ENCODE measurements at places on chromosomes 4 and X.

DNA sequence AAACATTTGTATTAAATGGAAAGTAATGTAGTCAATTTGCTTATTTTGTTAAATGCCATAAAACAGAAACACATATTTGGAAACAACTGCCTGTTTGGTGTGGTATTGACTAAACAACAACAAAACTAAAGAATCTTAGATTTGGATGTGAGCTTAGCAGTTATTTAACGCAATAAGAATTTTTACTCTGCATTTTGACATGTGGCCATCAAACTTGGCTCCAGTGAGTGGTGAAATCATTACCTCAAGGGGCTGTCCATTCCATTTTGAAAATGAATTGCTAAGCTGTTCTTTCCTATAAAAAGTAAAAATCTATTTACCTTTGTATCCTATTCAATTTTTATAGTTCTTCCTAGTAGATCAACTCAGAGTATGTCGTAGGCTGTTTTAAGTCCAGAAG lies 84.2 kb downstream of the DKK2 start:
- DNase-seq, result no peak

GRCh38 chrX:119502727-119503483 lies 34.7 kb downstream of the SLC25A5 start:
- DNase-seq, result no peak

DNA sequence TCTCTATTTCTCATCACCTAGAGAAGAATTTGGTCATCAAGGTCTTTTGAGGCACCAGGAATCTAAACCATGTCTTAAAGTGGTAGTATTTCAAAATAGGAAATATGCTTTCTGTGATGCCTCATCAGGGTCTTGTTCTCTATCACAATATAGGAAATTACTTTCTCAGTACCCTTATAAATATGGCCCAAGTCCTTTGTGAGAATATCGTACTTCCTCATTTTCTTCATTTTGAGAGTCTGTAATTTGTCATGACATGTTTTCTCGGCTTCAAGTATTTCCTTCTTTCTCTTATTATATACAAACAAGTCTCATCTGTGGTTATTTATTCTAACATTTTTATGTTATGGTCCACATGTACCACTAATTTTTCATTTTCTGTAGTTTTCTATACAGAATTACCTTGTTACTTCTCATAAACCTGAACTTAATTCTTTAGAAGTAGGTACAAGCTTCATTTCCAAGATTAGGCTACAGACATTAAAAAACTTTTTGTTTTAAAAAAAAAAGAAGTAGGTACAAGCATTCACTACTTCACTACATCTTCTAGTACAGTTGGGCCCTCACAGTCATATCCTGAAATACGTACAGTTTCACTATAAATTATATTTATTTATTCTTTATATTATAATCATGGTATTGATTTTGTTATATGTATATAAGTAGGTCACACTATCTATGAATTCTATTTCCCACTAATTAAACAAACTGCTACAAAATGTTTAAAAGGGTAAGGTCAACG lies 54.4 kb downstream of the KLHL13 start:
- DNase-seq, result no peak

GRCh38 chr4:72295966-72296557 lies 264.3 kb downstream of the NPFFR2 start:
- no peak for DNase-seq

DNA sequence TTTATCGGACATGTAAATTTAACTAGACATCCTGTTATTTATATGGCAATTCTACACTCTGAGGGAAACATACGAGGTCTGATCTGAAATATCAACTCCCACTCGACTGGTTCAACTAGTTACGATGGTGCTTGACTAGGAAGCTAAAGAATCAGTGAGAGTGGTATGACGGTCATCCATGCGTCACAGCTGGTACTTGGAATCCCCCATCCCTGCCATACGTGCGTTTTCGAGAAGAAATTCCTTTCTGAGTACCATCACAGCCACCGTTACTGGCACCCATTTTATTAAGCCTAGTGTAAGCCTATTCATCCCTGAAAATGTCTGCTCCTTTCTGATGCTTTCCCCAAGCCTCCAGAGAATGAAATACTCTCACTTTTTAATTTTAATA lies 695 bp upstream of the PIGA start:
- no peak for DNase-seq

GRCh38 chr4:40550948-40551462 lies 78.7 kb downstream of the RBM47 start:
- no peak for DNase-seq

DNA sequence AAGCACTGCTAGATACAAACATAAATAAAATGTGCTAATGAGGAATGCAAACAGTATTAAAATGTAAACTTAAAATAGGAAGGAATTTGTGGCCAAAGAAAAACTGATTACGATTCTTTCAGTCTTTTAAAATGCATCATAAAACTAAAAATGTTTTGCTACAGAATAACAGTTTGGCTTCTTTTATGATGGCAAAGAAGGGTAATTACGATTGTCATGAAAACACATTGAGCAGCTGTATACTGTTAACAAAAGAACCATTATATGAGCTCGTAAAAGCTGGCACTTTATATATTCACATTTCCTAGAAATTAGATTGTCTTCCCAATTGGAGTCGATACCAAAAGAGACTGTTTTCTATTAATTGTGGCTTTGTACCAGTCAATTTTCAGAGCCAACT lies 290.4 kb downstream of the NR3C2 start:
- no peak for DNase-seq

DNA sequence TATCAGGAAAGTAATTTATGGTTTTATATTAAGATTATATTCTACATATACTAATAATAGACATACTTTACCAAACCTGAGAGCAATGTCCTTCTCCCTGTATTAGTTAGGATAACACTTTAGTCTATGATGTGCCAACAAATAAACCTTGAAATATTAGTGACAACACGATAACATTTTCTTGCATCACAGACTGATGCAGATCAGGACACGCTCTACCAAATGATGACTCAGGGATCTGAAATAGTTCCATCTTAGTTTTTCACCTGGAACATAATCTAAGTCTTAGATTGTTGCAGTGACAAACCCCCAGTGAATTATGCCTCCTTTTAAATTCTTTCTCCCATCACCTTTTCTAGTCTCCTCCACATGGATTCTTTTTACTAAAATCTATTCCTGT lies 214.2 kb downstream of the CLCN4 start:
- DNase-seq, result no peak

DNA sequence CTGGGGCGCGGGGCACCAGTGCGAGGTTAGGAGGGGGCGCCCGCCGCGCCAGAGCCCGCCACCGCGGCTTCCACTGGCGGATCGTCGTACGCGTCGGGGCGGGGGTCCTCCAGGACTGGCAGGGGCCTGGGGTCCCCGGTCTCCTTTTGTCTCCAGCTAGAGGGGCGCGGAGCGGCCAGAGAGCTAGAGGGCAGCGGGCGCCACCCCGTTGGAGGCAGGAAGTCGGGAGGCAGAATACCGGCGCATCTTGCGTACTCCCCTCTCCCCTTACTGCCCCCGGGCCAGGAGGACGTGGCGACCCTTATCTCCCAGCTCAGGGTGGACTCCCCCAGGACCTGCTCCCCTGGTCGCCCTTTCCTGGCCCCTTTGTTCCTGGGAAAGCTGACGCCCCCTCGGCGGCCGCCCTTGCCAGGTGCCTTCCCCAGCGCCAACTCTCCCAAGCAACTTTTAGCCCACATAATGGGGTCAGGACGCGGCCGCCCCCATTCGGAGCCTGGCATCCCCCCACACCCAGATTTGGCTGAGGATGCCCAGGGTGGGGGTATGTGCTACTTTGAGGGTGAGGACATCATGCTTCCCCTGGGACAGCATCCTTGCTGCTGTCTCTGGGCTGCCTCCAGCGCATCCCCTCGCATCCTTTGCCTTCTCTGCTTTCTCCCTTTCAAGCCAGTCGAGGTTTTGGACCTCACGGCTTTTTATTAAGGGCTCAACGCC lies 933 bp downstream of the CNKSR2 start:
- DNase-seq, result no peak

DNA sequence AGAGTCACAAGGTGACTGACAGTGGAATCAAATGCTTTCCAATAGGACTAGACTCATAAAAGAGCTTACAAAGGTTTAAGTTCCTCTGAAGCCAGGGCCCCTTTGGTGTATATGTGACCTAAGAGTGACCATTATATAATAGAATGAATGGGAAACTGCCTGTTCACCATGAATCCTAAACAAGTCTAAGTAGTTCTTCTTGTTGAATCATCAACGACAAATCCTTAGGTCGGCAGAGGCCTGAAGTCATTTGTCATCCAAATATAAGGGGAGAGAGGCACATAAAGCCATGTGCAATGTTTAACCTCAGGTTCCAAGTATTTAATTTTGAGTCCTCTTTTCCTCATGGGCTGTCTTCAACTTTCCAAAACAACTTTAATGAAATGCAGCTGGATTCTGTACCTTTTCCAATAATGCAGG lies 122.4 kb downstream of the RASL11B start:
- no peak for DNase-seq

- DNase-seq, result no peak
These were observed 84.8 kb downstream of the TMEM164 start for GRCh38 chrX:110087485-110088356.

DNA sequence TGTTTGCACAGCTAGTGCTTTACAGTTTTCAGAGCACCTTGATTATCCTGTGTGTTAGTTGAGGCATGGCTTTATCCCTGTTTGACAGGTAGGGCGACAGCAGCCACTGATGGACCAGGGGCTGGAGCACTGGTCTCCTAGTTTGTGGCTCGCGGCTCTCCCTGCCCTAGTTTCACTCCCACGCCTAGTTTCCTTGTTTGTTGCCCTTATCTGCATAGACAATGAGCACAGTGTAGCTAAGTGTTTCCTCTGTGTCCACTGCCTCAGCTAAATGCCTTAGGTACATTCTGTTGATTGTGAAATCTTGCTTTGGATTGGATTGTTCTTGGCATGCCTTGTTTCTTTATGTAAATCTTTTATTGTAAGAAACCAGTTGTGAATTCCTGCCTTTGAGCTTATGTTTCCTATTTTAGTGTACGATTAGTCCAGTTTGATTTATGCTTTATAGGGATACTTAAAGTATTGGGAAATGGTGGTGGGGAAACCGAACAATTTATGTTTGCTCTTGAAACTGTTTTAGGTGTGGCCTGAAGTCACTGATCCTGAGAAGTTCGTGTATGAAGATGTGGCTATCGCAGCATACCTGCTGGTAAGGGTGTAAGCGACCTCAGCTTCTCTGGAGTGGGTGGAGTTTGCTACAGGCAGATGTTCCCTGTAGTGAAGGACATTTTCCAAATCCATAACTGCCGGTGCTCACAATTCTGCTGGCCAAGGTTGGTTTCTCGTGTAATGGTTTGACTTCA lies 11.0 kb downstream of the TRMT44 start:
- DNase-seq, result no peak

GRCh38 chrX:102711872-102712215 lies 404 bp upstream of the GPRASP2 start:
- DNase-seq, result no peak

Measured in activated naive CD8-positive, alpha-beta T cell treated with anti-CD3 and anti-CD28 coated beads, Interleukin-2, amount 50 U/mL, for 16 hours (primary cell).